ENCODE measurements at places on chromosomes 5 and 9. TPM values are rescaled to one million over a fixed set of nuclear protein-coding genes. Genes with fewer than 3 reads are reported as not detected.

PTPRD gene
- 0.84 TPM for total RNA-seq

MARCOL gene
- total RNA-seq, result not detected

HTR1A gene
- not detected for total RNA-seq

SLC34A3 gene
- not detected for total RNA-seq

HK3 gene
- total RNA-seq, result not detected

CNTNAP3 gene
- total RNA-seq, result 0.39 TPM

GRIA1 gene
- total RNA-seq, result not detected

AMBP gene
- 4.6 TPM for total RNA-seq

LCN12 gene
- not detected for total RNA-seq

SH3TC2 gene
- total RNA-seq, result 9.3 TPM

NR5A1 gene
- total RNA-seq, result not detected

DRD1 gene
- not detected for total RNA-seq

ZBED3 gene
- 0.29 TPM for total RNA-seq

RBM18 gene
- 10.2 TPM for total RNA-seq

FGD3 gene
- total RNA-seq, result not detected
